SHP77 treated with DMSO at 0.1 percent for 48 hours (cell line): ENCODE measurements at places on chromosomes 7 and 10.

DNA sequence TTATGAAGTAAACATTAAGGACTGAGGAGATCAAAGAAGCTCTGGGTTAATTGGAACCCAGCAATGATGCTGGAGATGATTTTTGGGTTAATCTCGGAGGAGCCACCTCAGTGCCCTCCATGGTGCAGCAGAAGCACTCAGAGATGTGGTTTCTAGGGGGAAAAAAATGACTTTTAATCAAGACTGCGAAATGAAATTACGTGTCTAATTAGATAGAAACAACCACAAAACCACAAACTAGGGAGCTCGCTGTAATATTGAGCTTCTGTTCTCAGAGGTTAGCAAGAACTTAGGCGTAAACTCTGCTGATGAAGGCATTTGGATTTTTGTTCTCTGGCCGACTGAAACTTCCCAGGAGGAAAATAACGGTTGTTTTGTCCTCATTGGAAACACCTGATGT lies 319.0 kb downstream of the GRID1 start:
- DNase-seq: no peak

DNA sequence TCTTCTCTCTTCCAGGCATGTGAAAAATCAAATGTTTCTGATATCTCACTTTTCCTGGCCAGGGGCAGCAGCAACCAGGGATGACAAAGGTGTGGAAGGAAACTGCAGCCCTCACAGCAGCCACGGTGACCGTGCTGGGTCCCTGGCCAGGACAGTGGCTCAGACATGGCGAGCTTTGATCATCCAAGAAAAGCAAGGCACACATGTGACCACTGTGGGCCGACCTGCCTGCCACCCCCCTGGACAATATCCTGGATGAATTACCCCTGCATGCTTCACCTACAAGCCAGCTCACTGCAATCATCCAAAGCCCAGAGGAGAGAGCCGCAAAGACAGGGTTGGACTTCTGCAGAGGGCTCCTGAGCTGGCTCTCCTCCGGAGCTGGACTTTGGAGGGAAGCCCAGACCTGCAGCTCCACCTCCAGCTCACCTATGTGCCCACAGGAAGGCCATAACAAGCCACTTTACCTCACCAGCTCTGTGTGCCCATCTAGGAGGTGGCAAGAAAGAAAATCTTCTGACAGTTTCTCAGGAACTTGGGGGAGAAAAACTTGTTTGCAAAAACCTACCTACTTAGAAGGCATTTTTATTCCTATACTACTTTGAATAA lies 2.7 kb downstream of the CHST15 start:
- no peak for DNase-seq

DNA sequence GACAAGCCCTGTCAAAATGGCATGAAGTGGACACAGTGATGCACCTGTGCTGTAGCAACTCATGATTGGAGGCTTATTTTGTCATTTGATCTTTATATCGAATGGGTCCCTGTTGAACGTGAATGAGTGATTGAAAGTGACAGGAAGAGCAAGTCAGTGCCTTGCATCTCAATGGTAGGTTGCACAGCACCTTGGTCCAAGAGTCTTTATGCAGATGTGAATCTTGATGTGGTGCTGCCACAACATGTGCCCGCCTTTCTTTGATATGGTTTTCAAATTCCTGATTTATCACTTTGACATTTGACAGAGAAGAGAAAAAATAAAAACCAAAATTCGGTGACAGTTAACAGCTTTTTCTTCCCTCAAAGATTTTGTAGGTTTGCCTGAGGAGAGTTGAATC lies 1182.4 kb downstream of the DNAJB9 start:
- DNase-seq: no peak

GRCh38 chr10:102633287-102633686 lies 11.0 kb upstream of the TRIM8 start:
- DNase-seq: no peak

GRCh38 chr7:131057015-131057793 lies 270.5 kb upstream of the MKLN1 start:
- DNase-seq: no peak

DNA sequence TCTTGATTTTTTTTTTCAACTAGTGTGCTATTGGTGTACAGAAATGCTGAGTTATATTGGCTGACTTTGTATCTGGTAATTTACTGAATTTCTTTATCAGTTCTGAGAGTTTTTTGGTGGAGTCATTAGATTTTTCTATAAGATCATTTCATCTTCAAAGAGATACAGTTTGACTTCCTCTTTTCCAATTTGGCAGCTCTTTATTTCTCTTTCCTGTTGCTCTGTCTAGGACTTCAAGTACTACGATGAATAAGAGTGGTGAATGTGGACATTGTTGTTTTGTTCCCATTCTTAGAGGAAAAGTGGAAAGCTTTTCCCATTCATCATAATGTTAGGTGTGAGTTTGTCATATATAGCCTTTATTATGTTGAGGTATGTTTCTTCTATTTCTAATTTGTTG lies 50.2 kb downstream of the LOXL4 start:
- DNase-seq: no peak

GRCh38 chr7:28607855-28608193 lies 195.5 kb downstream of the CREB5 start:
- no peak for DNase-seq

- DNase-seq: no peak
Observed at GRCh38 chr7:157001920-157002818, 8.3 kb downstream of the MNX1 start.

DNA sequence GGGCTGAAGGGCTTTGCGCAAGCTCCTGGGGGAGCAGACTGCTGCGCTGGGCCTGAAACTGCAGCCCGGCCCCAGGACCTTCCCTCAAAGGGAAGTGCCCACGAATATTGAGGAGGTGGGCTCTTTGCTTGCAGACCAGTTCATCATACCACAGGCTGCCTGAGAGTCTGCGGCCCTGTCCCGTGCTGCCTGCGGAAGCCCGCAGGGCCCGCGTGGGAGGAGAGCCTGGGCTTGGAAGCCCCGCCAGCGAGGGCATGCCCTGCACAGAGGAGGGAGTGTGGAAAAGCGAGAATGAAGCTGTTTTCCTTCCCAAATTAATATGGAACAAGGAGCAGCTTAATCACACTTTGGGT lies 83.6 kb upstream of the MKI67 start:
- no peak for DNase-seq

DNA sequence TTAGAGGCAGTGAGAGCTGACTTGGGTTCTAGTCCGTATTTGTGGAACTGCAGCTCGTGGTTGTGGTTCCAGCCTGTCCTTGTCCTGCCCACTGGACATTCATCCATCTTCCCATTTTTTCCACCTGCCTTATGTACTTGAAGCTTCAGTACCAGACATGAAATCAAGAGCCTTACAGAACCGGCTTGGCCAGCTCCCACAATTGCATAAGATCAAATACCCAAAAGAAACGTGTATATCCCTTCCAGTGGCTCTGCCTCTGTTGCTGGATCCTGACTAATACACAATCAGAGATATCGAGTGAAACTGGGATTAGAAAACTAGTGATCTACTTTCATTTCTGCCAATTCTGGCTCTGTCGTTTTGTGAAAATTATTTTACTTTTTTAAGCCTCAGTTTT lies 23.8 kb upstream of the LIPA start:
- no peak for DNase-seq

GRCh38 chr10:110081911-110082310 lies 74.1 kb downstream of the ADD3 start:
- DNase-seq: no peak

DNA sequence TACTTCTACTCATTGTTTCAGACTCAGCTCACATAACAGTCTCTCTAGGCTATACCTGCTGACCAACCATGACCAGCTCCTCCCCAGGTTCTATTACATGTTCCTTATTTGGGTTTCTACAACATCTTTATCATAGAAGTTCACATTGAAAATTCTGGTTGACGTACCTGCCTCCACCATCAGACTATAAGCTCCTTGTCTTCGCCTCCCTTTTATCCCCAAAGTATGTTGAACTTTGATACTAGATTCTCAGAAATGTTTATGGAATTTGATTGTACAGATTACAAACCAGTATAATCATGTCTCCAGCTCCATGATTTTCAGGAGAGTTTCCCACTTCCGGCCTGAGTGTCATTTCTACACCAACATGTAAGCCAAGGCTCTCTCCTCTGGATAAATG lies 15.0 kb downstream of the NPSR1 start:
- DNase-seq: no peak

DNA sequence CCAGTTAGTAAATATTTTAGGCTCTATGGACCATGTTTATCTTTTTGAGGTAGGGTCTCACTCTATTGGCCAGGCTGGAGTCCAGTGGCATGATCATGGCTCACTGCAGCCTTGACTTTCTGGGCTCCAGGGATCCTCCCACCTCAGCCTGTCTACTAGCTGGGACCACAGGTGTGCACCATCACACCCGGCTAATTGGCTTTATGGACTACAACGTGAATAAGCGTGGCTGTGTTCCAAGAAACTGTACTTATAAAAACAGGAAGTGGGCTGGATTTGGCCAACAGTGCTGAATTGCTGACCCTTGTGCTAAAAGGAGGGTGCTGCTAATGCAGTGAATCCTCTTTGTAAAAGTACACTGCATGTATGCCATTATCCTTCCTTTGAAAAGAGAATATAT lies 111.7 kb upstream of the CDK13 start:
- DNase-seq: peak; percentile 72

DNA sequence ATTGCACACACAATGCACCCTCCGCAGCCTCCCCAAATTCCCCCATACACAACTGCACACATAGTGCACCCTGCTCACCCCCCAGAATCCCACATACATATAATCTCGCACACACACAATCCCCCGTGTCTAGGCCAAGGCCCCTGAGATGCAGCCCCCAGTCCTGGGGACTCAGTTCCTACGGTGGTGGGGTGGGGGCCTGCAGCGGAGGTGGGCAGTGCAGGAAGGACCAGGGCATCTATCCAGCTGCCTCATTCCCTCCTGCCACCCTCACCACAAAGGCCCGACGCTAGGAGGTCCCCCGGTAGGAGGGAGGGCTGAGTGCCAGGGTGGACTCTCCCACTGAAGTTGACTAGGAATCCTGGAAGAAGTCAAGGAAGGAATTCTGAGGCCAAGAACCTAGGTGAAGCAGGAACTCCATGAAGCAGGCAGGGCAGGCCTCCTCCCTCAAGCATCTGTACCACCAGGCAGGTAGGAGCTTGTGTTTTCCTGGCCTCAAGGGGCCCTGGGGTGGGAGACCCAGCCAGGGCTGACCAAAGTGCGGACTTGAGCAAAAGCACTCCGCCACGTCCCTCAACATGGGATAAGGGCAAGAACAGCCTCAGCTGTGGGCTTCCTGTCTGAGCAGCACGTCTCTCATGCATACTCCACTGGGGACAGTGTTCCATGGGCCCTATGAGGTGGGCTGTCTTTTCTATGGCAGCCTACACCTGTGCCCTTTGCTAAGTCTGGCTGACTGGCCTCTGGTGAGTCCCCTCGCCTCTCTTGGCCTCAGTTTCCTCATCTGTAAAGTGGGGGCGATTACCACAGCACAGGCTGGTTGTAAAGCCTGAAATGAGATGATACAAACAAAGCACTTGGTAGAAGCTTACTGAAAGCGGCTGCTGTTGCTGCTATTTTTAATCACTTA lies 145.7 kb downstream of the MAPK8 start:
- DNase-seq: no peak

DNA sequence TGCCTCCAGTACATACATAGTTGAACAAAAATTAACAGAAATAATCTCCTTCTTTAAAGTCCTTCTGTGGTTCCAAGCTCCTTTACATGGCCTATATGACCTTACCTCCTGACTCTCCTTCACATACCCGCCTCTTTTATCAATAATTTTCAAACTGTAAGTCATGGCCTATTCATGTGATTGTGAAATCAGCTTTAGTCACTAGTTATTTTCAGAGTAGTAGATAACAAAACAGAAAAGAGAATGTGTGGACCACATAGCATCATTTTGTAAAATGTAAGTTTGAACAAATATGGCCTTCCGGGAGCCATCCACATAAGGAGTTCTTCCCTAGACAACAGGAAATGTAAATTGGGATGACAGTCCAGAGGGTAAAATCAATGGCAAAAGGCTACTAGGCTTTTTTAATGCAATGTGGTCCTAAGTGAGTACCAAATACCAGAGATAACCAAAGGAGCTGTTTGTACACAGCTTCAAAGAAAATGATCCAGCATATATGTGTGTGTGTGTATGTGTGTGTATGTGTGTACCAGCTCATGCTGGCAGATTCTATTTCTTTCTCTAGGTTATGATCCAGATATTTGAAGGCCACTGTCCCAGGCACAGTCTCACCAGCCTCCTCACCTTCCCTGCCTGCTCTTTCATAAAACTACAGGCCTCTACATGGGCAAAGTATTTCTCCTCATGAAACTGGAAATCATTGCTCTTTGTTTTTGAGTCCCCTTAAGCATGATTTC lies 12.3 kb upstream of the FAM133B start:
- DNase-seq: no peak

DNA sequence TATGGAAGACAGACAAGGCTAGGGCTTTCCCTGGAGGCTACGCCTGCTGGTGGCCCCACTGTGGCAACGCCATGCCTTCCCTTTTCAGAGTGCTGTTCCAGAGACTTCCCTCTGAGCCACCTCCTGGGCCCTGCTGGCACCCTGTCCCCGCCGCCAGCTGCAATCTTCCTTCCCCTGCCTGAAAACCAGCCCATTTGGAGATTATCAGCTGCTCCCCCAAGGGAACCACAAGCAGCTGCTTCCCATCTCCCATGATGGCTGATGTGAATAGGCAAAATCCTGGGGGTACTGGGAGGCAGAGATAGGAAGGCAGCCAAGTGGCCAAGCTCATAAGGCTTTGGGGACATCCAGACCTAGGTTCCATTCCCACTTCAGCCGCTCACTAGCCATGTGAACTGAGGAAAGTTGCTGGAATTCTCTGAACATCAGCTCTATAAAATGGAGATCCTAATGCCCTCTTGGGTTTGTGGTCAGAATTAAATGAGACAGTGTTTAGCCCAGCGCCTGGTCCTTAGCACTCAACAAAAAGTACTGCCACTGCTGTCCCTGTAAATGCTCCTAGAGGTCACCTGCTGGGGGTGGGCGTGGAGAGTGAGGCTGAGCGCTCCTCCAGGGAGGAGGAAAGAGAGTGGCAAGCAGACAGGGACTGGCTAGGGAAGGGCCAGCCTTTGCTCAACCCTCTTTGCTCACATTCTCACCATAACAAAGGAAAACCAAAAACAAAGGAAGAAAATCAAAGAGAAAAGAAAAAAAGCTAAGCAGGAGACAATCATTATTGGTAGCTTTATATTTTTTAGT lies 5.9 kb downstream of the TSPAN33 start:
- no peak for DNase-seq

- DNase-seq: no peak
Observed at GRCh38 chr7:112293416-112293815, 86.9 kb downstream of the ZNF277 start.

DNA sequence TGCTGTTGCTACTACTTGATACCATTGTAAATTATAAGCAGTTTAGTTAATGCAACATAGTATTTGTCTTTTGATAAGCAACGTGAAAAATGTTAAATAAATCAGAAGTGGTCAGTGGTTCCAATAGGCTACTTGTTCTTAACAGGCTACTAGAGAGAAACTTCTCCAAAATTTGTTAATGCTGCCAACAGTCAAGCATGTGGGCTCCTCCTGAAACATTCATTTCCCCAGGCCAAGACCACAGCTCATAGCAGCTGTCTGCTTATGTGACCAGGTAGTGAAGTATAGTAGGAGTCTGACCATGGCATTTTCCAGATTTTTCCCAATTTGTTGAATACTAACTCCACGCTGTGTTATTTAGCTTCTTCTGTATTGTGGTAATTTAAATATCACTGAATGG lies 81.0 kb downstream of the CYP51A1 start:
- no peak for DNase-seq
